Activated T-helper 1 cell treated with Interleukin-2 at 50 U/mL for 16 hours (primary cell): ENCODE measurements at places on chromosomes 12 and 14.

DNA sequence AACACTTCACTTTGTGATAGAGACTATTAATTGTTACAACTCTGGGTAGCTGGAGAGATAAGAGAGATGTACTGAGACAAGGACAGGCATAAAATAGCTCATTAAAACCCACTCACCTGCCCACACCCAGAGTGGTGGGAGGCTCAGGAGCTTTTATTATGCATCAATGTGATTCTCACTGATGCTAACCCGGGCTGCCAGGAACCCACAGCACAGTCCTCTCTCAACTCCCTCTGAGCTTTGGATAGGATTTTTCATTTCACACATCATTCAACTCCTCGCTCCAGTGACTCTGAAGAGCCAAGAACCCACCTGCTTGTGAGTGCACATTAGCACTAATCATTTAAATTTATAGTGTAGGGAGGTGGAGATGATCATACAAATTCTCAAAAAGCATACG, 827.9 kb downstream of the FLRT2 start:
- DNase-seq: no peak

DNA sequence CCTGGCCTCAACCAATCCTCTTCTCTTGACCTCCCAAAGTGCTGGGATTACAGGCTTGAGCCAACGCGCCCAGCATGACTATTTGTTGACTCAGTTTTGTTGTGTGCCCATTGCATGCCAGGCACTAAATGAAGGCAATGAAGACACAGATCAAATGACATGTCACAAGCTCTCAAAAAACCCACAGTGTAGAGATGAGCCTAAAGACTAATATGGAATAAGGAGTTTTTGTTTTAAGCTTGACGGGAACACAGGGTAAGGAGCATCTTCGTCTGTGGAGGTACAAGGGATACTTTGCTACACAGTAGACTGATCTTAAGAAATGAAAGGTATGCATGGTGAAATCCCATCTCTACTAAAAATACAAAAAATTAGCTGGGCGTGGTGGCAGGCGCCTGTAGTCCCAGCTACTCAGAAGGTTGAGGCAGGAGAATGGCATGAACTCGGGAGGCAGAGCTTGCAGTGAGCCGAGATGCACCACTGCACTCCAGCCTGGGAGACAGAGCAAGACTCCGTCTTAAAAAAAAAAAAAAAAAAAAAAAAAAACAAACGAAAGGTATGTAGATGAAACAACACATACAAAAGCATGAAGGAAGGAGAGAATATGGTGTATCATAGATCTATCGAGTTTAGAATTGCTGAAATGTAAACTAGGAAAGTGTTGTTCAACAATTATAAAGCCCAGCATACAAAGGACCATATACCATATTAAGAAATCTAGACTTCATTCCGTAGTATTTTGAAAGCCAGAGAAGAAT, 122.1 kb upstream of the PTPRB start:
- no peak for DNase-seq

GRCh38 chr12:104986022-104986941, at the start of gene NOPCHAP1:
Gene NOPCHAP1, plus strand, starts transcription at chr12:104986316. Its CDS starts 37 bp downstream, at chr12:104986353.
- peak; percentile 74 for DNase-seq

GRCh38 chr14:46063872-46064271, 587.7 kb downstream of the RPL10L start:
- no peak for DNase-seq

- no peak for DNase-seq
These were observed 213.7 kb downstream of the CCDC59 start for GRCh38 chr12:82144505-82144904.

DNA sequence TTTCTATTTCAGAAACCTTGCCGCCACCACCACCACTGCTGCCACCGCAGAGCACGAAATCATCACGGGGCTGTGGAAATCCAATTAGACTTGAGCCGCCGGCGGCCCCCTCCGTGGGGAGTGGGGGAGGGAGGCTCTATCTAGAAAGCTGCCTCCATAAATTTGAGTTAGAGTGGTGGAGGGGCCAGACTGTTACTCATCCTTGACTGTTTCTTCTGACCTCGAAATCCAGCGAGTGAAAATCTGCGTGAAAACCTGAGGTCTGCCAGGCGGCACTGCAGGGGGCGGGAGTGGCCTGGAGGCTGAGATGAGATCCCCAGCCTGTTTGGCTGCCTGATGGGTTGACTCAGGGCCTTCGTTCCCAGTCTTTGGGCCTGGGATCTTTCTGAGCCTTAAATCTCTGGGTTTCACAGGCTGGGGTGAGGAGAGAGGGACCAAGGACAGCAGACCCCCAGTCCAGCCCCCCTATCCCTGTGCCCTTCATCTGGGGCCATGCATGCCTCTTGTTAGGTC, 29.9 kb downstream of the TSPAN9 start:
- DNase-seq: no peak

GRCh38 chr12:38771871-38772270, 133.5 kb downstream of the CPNE8 start:
- no peak for DNase-seq

DNA sequence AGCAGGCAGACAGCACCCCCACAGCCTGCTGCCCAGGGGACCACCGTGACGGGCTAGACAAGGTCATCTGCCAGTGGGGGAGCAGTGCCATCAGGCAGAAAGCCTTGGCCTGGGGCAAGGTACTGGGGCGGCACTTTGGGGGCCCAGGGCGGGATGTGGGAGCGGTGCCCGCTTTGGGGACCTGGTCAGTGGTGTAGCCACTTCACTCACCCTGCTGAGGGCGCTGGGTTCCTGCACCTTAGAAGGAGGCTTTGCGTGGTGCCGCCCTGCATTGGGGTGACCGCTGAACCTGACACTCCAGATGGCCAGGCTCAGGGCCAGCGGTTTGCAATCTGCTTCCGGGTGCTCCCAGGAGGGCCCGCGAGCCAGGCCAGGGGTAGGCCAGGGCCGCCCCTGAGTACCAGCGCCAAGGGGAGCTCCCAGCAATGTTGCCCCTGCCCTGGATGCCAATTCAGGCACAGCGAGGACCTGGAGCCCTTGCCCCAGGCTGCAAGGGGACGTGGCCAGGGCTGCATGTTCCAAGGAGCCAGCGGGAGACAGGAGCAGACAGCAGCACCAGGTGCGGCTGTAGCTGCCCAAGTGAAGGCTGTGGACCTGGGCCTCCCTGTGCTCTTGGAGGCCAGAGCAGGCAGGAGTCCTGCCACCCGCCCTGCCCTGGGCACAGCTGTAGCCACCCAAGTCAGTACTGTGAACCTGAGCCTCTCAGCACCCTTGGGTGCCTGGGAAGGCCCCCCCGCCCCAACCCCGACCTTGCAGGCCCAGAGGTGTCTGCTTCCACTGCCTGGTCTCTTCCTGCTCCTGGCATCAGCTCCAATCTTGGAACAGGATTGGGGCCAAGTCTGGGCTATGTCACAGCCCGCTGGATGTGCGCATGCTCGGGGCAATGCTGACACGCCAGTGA, 550.7 kb downstream of the SLC6A15 start:
- DNase-seq: no peak
